Naive B cell (primary cell): ENCODE measurements at places on chromosomes 4 and X. TPM values are rescaled to one million over a fixed set of nuclear protein-coding genes. Genes with fewer than 3 reads are reported as not detected.

GRCh38 chrX:53088136-53088974, 5.6 kb upstream of the KANTR start:
- no peaks in the 10 kb centered on the region for H3K36me3 ChIP-seq
- H3K27me3 ChIP-seq, result no peaks in the 10 kb centered on the region
- peak; percentile 70 for DNase-seq
- H3K4me1 ChIP-seq, result peaks cover 39% of the 10 kb centered on the region
- peak overlapping the region; percentile 94 for H3K27ac ChIP-seq
- H3K4me3 ChIP-seq, result peak overlapping the region; percentile 92

GRCh38 chr4:187251896-187252295, 528.2 kb upstream of the FAT1 start:
- H3K4me3 ChIP-seq, result no peak overlapping the region
- H3K27ac ChIP-seq, result no peak overlapping the region
- no peaks in the 10 kb centered on the region for H3K27me3 ChIP-seq
- H3K4me1 ChIP-seq, result no peaks in the 10 kb centered on the region
- no peaks in the 10 kb centered on the region for H3K36me3 ChIP-seq

DNA sequence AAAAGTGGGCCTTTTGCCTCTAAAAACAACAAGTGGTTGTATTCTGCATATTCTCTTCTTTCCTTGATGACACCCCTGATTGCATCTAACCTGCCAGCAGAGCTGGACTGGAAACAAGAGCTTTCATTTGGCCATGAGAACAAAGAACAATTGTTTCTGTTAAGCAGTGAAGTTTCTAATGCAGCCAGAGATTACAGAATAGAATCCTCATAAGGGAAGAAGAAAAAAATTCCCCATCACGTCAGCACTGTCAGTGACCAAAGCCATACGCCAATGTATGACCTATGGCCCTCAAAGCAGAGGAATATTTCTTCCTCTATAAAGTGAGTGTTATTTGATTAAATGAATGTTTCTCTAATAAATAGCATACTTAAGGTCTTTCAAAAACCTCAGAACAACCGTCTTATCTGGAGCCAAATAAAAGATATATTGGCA, 529.1 kb upstream of the INTU start:
- H3K27ac ChIP-seq, result no peak overlapping the region
- H3K4me1 ChIP-seq, result no peaks in the 10 kb centered on the region
- DNase-seq, result no peak
- no peak overlapping the region for H3K4me3 ChIP-seq
- H3K27me3 ChIP-seq, result no peaks in the 10 kb centered on the region
- no peaks in the 10 kb centered on the region for H3K36me3 ChIP-seq

- no peak for DNase-seq
- H3K4me3 ChIP-seq, result no peak overlapping the region
- H3K4me1 ChIP-seq, result no peaks in the 10 kb centered on the region
- peaks cover 14% of the 10 kb centered on the region for H3K27me3 ChIP-seq
These were observed 74.9 kb upstream of the MAOA start for GRCh38 chrX:43581167-43581566.

DNA sequence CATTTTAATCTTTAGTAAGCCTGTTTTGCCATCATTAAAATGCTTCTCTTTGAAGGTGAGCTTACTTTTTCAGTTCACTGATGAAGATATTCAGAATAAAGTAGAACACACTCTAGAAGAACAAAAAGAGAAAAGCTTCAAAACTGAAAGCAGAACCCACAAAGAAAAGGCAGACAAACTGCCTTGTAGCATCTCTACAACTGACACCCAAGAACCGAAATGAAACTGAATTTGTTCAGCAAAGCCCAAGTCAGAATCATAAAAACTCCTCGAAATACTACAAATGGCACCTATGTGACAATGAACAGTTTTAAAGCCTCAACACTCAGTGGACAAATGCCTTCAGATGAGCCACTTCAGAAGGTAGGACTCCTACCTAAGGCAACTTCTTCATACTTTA, 83.6 kb downstream of the MAML3 start:
- H3K27ac ChIP-seq, result no peak overlapping the region
- H3K4me3 ChIP-seq, result peak overlapping the region; percentile 62
- H3K4me1 ChIP-seq, result peaks cover 30% of the 10 kb centered on the region
- H3K36me3 ChIP-seq, result no peaks in the 10 kb centered on the region

GRCh38 chr4:88062311-88062710, 54.9 kb downstream of the PKD2 start:
- no peak overlapping the region for H3K4me3 ChIP-seq
- no peak overlapping the region for H3K27ac ChIP-seq
- DNase-seq, result no peak
- H3K4me1 ChIP-seq, result no peaks in the 10 kb centered on the region

DNA sequence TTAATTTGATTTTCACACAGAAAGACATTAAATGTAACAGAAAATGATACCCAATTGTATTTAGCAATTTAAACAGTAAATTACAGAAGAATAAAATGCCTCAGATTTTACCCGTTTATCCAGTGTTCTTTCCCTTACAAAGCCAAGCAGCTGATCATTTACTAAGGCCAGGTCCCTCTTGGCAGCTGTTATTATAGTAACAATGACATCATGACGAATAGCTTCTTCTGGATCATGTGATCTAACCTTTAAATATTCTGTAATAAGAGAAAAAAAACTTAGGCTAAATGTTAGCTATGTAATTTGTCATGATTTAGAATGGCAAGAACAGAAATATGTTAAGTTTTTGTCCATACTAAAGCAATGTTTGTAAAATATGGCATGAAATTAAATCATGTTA, 69.4 kb downstream of the PDS5A start:
- H3K4me3 ChIP-seq, result no peak overlapping the region
- H3K27ac ChIP-seq, result no peak overlapping the region
- no peak for DNase-seq

AFF2 gene
- 0.34 TPM for polyA plus RNA-seq

GRCh38 chr4:76322236-76322635, 15.7 kb downstream of the STBD1 start:
- DNase-seq, result no peak
- no peaks in the 10 kb centered on the region for H3K4me1 ChIP-seq
- H3K36me3 ChIP-seq, result peaks cover 8% of the 10 kb centered on the region
- no peak overlapping the region for H3K4me3 ChIP-seq
- peaks cover 9% of the 10 kb centered on the region for H3K27me3 ChIP-seq

MAB21L2 gene
- polyA plus RNA-seq, result 0.08 TPM

MTNR1A gene
- polyA plus RNA-seq, result not detected

DNA sequence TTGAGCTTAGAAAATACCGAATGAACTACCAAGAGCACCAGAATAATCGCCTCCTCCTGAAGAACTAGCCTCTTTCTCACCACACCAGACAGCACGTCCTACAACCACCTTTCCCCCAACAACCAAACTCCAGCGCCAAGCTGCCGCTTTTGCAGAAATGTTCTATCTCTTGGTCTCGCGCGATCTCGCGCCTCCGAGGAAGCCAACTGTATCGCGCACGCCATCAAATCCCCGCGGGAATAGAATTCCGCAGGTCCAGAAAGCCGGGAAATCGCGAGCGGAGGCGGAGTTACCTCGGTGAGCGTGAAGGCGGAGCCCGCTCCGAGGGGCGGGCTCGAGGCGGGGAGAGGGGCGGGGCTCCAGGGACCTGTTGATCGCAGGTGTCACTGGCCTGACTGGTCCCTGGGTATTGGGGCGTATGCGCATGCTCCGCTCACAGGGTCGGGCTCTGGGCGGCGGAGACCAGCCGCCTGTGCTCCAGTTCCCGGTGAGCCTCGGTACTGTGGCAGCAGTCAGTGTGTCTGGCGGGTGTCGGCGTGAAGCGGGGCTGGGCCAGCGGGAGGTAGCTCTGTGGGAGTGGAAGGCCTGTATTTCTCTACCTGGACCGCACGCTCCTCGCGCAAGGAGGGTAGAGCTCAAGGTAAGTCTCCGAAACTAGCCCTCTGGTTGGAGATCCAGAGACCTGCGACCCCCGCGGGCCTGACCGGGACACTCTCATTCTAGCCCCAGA, at the start of gene USP53:
USP53 (plus strand) TSS at position 480 of the 730 bp plus-strand sequence. CDS start 27,047 bp downstream, outside the sequence.
- peak; percentile 95 for DNase-seq
- H3K4me1 ChIP-seq, result peaks cover 45% of the 10 kb centered on the region
- no peaks in the 10 kb centered on the region for H3K27me3 ChIP-seq
- peak within 1 kb of the TSS; percentile 84 for H3K27ac ChIP-seq

- H3K36me3 ChIP-seq, result no peaks in the 10 kb centered on the region
- no peaks in the 10 kb centered on the region for H3K4me1 ChIP-seq
- DNase-seq, result no peak
- no peaks in the 10 kb centered on the region for H3K27me3 ChIP-seq
These were observed 172.0 kb downstream of the ADAM29 start for GRCh38 chr4:175090116-175090515.

- peaks cover 4% of the 10 kb centered on the region for H3K27me3 ChIP-seq
- no peak for DNase-seq
- H3K4me3 ChIP-seq, result no peak overlapping the region
- no peaks in the 10 kb centered on the region for H3K36me3 ChIP-seq
- H3K27ac ChIP-seq, result no peak overlapping the region
- no peaks in the 10 kb centered on the region for H3K4me1 ChIP-seq
These were observed 258.0 kb upstream of the EDNRA start for GRCh38 chr4:147222906-147223305.

XIAP gene
- polyA plus RNA-seq, result 9.4 TPM

- H3K36me3 ChIP-seq, result peaks cover 10% of the 10 kb centered on the region
- H3K27me3 ChIP-seq, result peaks cover 52% of the 10 kb centered on the region
- H3K27ac ChIP-seq, result no peak overlapping the region
- no peak for DNase-seq
- no peak overlapping the region for H3K4me3 ChIP-seq
- H3K4me1 ChIP-seq, result no peaks in the 10 kb centered on the region
These were observed 11.8 kb upstream of the LCORL start for GRCh38 chr4:18033111-18034085.

SPANXA1 gene
- not detected for polyA plus RNA-seq

- H3K27ac ChIP-seq, result no peak overlapping the region
- DNase-seq, result no peak
- no peak overlapping the region for H3K4me3 ChIP-seq
- no peaks in the 10 kb centered on the region for H3K4me1 ChIP-seq
- H3K27me3 ChIP-seq, result peaks cover under 1% of the 10 kb centered on the region
- H3K36me3 ChIP-seq, result no peaks in the 10 kb centered on the region
These were observed 119.5 kb upstream of the SCML1 start for GRCh38 chrX:17617806-17618205.

DNA sequence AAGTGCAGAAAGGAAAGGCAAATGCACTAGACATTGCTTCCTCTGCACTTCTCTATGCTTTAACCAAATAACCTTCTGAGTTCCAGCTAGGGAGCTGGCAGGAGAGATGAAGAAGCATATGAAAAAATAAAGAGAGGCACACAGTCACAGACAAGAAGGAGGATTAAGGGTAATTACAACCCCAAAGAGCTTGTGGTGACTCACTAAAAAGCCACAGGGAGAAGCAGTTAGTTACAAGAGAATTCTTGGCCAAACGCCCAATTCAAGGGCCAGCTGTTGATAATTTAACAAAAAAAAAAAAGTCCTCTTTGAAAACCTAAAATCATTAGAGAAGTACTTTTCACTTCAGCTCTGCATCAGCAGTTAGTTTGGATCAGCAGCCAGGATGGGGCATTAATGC, 478.0 kb downstream of the KCNIP4 start:
- no peaks in the 10 kb centered on the region for H3K27me3 ChIP-seq
- no peaks in the 10 kb centered on the region for H3K36me3 ChIP-seq
- H3K4me1 ChIP-seq, result no peaks in the 10 kb centered on the region
- DNase-seq, result no peak

SLC10A4 gene
- polyA plus RNA-seq, result not detected

DNA sequence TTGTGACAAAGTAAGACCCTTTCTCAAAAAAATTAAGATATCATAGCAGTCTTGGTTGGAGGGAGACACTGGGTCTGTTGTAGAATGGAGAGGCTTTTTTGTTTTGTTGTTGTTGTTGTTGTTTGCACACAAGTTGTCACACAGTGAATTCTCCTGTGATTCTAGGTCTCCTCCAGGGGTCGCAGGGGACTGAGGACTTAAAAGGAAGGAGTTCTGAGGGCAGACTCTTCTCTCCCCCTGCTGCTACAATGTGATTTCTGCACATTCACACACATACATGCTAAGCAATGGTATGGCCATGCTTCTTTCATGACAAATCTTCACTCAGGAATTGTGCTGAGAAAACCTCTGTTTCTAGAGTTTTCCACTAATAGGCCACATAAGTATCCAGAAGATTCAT, 71.1 kb downstream of the ZNF732 start:
- no peak overlapping the region for H3K27ac ChIP-seq
- H3K27me3 ChIP-seq, result no peaks in the 10 kb centered on the region
- H3K36me3 ChIP-seq, result peaks cover 23% of the 10 kb centered on the region
- no peaks in the 10 kb centered on the region for H3K4me1 ChIP-seq

DNA sequence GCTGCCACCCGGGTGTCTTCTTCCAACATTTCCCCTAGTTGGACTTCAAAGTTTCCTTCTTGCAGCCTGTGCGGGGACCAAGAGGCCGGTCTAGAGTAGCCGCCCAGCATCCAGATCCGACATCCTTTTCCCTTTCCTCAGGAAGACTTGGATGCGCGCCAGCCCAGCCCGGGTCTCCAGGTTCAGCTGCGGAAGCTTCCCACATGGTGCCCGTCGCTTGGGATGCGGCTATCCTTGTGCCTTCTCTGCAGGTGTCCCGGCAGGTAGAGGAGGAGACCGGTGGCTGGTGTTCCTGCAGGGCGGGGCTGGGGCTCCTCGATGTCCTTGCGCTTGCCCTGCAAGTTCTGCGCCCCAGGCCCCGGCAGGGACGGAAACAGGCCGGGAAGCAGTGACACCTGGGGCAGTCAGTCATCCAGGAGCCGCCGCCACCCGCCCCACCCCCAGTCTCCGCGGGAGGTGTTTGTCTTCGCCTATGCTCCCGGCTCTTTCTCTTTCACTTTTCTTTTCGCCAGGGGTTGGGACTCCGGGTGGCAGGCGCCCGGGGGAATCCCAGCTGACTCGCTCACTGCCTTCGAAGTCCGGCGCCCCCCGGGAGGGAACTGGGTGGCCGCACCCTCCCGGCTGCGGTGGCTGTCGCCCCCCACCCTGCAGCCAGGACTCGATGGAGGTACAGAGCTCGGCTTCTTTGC, at the start of gene IL15:
IL15 (plus strand) TSS at position 502 of the 689 bp plus-strand sequence. CDS start 82,882 bp downstream, outside the sequence.
- no peaks in the 10 kb centered on the region for H3K27me3 ChIP-seq
- peak within 1 kb of the TSS; percentile 97 for H3K4me3 ChIP-seq
- DNase-seq, result peak; percentile 71
- H3K27ac ChIP-seq, result peak within 1 kb of the TSS; percentile 83

- H3K4me3 ChIP-seq, result no peak overlapping the region
- no peaks in the 10 kb centered on the region for H3K27me3 ChIP-seq
- DNase-seq, result no peak
- H3K27ac ChIP-seq, result no peak overlapping the region
These were observed 1109.0 kb upstream of the IGFBP7 start for GRCh38 chr4:58219179-58219578.

JADE3 gene
- polyA plus RNA-seq, result 1.6 TPM

DNA sequence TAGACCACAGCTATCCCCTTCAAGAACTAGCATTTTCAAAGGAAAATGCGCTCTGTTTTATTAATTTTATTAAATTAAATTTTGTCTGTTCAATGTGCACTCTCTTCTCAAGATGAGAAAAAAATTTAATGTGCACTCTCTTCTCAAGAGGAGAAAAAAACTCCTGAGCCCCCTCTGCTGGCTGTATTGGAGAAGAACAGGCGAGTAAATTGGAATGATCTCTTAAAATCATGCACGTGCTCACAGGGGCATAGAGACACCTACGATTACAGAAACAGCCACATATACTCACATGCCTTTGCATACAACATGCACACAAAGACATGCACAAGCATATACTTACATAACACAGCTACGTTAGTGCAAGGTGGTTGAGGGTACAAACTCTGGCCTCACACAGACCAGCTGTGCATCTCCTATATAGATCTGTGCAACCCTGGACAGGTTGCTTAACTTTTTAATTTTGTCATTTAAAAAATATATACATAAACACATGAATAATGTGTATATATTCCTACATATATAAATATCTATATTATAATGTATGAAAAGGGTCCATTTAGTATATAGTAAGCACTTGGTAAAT, 176.2 kb upstream of the CXorf66 start:
- peak; percentile 1 for DNase-seq
- no peak overlapping the region for H3K27ac ChIP-seq
- H3K27me3 ChIP-seq, result no peaks in the 10 kb centered on the region
- H3K4me1 ChIP-seq, result no peaks in the 10 kb centered on the region
- no peak overlapping the region for H3K4me3 ChIP-seq
- no peaks in the 10 kb centered on the region for H3K36me3 ChIP-seq

IL13RA1 gene
- polyA plus RNA-seq, result 60.3 TPM
